ENCODE measurements at places on chromosomes 13 and 19. TPM values are rescaled to one million over a fixed set of nuclear protein-coding genes. Genes with fewer than 3 reads are reported as not detected.

ERICH6B gene
- not detected for total RNA-seq

SYNE4 gene
- 3.4 TPM for total RNA-seq

LINGO3 gene
- not detected for total RNA-seq

GAMT gene
- total RNA-seq, result 44.2 TPM

CLEC11A gene
- 21.4 TPM for total RNA-seq

GIPR gene
- 0.51 TPM for total RNA-seq

PSG7 gene
- not detected for total RNA-seq

RASIP1 gene
- 4.7 TPM for total RNA-seq

KANK3 gene
- 0.65 TPM for total RNA-seq

PSG11 gene
- total RNA-seq, result not detected

DIRAS1 gene
- total RNA-seq, result 2.3 TPM

URAD gene
- not detected for total RNA-seq

KLC3 gene
- total RNA-seq, result 1.3 TPM

RTBDN gene
- not detected for total RNA-seq

NKG7 gene
- total RNA-seq, result not detected

KCNJ14 gene
- 0.25 TPM for total RNA-seq

CCL25 gene
- total RNA-seq, result not detected

SKA3 gene
- 23.5 TPM for total RNA-seq

MARK4 gene
- 10.8 TPM for total RNA-seq

PLK5 gene
- total RNA-seq, result not detected

MAB21L1 gene
- total RNA-seq, result not detected

TMIGD2 gene
- not detected for total RNA-seq

PSG3 gene
- not detected for total RNA-seq

NAPSA gene
- total RNA-seq, result 0.65 TPM

IGFL1 gene
- not detected for total RNA-seq

F7 gene
- total RNA-seq, result under 0.01 TPM

CPB2 gene
- total RNA-seq, result not detected

GJB6 gene
- total RNA-seq, result not detected

IPO5 gene
- total RNA-seq, result 149 TPM

ZNF681 gene
- 1.6 TPM for total RNA-seq

ZIC2 gene
- not detected for total RNA-seq

SMIM24 gene
- total RNA-seq, result 3.2 TPM

PLIN3 gene
- 234 TPM for total RNA-seq

PDCD2L gene
- total RNA-seq, result 19.4 TPM

WDR87 gene
- not detected for total RNA-seq

FAM98C gene
- total RNA-seq, result 11.6 TPM

MEF2B gene
- total RNA-seq, result not detected

LPAR6 gene
- 3.3 TPM for total RNA-seq

FARP1 gene
- 103 TPM for total RNA-seq
